NCI-H1092 treated with DMSO at 0.1 percent for 48 hours (cell line): ENCODE measurements at places on chromosomes 3 and 15.
A peak's percentile ranks its signal among the peaks of the same experiment; 100 is the strongest.

DNA sequence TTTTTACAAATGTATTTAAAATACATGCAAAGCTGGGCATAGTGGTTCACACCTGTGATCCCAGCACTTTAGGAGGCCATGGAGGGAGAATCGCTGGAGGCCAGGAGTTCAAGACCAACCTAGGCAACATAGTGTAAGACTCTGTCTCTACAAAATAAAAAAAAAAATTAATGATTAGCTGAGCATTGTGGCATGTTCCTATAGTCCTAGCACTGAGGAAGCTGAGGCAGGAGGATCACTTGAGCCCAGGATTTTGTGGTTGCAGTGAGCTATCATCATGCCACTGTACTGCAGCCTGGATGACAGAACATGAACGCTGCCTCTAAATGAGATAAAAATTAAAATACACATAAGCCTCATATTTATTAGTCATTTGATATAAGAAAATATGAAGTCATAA is 142.8 kb downstream of the TCF12 start:
- DNase-seq: no peak

- DNase-seq: no peak
These were observed 91.0 kb downstream of the TNIK start for GRCh38 chr3:171369156-171369555.

- DNase-seq: no peak
These were observed 74.1 kb upstream of the KBTBD8 start for GRCh38 chr3:66923969-66924368.

DNA sequence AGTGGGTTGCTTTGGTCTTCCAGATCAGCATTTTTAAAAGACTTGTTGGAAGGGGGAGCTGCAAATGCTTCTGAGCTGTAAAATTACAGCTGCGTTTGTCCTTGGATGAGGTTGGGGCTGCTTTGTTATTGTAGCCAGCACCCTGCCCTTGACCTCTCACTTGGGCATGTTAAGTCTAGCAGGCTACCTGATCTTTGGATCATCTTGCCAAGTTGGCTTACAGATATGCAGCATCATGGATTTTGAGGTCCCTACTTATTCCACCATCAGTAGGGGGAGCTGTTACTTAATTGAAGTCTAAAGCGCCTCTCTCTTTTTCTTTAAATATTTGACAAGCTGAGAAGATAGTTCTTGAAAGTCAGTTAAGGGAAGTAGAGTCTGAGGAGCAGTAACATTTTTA is 793.0 kb downstream of the MCTP2 start:
- DNase-seq: no peak

DNA sequence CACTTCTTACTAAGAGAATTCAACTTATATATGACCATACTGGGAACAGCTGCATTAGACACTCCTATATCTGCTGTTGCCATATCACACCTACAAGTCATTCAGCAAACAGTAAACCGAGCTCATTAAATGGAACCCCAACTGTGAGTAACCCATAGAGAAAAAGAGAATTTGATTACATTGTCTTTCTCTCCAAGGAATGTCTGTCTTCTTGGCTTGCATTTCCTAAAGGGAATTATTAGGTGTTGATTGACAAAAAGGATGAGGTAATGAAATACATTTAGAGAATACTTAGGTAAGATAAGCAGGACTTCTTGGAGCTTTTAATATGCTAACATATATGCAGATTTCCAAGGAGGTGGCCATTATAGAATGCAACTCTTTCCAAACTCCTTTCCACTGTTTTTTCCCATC is 76.8 kb downstream of the SLMAP start:
- DNase-seq: no peak

DNA sequence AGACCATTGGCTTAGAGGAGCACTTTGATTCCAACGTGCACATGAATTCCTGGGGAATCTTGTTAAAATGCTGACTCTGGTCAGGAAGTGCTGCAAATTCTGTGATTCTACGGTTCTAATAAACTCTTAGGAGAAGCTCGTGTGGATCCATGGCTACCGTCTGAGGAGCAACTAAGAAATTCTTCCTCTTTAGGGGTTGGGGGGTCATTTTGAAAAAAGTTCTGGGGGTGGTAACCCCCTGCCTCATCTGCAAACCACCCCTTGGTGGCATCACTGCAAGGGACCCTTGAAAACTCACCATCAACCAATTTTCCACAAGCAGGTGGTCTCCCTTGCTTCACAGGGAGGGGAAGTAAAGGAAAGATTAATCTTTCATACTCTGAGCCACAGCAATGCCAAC is 52.2 kb upstream of the IGF1R start:
- no peak for DNase-seq

GRCh38 chr15:87753539-87753938 is 503.0 kb downstream of the NTRK3 start:
- DNase-seq: peak; percentile 10

GRCh38 chr3:128919988-128920387 is 40.6 kb downstream of the ACAD9 start:
- DNase-seq: no peak

GRCh38 chr3:129345971-129346370 is 67.3 kb downstream of the HMCES start:
- DNase-seq: no peak

DNA sequence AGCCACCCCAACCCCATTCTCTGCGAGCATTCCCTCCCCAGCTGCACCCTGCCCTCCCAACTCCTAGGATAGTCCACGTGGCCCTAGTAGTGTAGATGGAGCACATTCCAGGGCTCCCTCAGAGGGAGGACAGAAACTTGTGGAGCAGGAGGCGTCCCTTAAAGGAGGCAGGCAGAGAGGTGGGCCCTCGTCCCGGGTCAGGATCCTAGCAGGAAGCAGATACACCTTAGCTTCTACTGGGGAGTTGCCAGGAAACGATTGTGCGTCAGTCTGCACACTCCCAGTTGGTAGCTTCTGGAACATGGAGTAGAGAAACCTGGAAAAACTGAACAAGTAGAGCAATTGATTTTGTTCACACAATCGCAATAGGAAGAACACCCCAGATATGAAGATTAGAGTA is 43.9 kb upstream of the KLHL25 start:
- DNase-seq: no peak

- DNase-seq: no peak
These were observed 297.1 kb downstream of the UACA start for GRCh38 chr15:70466305-70466704.

- no peak for DNase-seq
These were observed 156.7 kb upstream of the CCDC54 start for GRCh38 chr3:107220538-107220937.

- DNase-seq: no peak
These were observed 9.2 kb downstream of the SPSB4 start for GRCh38 chr3:141060327-141060726.

GRCh38 chr15:25771338-25771706 is 91.8 kb downstream of the ATP10A start:
- no peak for DNase-seq

- peak; percentile 75 for DNase-seq
These were observed 21.8 kb upstream of the NFKBIZ start for GRCh38 chr3:101827211-101828174.

DNA sequence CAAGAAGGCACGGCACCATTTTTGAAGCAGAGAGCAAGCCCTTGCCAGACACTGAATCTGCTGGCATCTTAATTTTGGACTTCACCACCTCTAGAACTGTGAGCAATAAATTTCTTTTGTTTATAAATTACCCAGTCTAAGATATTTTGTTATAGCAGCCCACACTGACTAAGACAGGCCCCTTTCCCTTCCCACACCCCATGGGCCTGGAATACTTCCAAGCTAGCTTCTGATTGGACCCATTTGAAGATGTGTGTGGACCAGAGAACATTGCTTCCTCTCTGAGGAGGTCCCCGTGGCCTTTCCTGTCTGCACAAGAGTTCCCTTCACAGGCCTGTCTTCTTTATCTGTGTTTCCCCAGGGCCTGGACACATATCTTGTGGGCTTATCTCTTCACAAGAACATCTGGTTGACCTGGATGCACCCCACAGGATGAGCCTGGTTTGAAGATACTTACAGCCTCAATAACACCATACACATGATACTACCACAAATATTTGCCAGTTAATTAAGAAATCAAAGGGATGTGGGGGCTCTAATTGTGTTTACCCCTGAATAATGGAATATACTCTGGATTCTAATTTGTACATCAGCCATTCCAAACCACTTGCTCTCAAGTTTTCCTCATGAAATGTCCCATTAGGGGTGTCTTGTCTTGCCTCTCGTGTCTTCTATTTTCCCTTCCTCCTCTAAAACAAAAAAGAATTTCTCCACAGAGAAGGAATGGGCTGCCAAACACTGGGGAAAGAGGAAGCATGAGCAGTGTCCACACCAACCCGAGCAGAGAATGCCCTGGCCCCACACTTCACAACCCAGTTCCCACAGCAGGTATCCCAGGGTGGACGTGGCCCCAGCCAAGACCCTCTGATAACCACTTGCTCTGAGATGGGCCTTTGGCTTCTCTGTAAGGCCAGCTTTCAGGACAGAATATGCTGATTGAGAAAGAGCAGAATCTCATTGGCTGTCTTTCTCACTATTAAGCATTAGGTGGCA is 42.5 kb downstream of the GLB1 start:
- no peak for DNase-seq

- DNase-seq: no peak
These were observed 10.1 kb downstream of the AADACL2 start for GRCh38 chr3:151743855-151744254.

DNA sequence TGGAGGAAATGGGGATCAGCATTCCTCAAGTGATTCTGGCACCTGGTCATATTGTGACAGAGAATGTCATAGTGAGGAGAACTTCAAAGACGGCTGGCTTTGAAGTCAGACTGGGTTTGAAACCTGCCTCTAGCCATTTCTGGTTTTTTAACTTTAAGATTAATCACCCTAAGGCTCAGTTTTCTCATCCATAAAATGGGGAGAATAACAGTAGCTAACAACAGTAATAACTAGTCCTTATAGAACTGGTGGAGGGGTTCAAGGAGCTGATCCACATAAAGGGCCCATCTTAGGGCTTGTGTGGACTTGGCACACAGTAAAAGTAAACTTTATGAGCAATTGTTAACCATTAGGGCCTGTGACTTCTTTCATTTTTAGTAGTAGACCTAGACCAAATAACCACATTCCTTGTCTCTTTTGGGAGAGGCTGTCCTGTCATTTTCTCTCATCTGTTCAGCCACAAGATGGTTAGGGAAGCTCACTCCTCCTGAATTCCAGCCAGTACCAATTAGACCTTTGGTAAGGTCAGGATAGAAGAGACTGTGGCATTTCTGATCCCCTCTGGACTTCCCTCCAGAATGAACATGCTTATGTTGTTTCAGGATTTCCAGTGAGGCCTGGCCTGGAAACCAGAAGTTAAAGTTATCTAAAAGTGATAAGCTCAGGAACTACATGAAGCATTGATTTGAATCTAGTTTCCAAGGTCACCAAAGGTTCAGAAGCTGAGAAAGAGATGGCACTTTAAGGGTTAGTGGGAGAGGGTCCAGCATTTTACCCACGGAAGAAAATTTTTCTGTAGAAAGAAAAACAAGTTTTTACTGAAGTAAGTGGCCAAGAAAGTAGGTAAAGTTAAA is 159.3 kb upstream of the DPH6 start:
- DNase-seq: no peak

DNA sequence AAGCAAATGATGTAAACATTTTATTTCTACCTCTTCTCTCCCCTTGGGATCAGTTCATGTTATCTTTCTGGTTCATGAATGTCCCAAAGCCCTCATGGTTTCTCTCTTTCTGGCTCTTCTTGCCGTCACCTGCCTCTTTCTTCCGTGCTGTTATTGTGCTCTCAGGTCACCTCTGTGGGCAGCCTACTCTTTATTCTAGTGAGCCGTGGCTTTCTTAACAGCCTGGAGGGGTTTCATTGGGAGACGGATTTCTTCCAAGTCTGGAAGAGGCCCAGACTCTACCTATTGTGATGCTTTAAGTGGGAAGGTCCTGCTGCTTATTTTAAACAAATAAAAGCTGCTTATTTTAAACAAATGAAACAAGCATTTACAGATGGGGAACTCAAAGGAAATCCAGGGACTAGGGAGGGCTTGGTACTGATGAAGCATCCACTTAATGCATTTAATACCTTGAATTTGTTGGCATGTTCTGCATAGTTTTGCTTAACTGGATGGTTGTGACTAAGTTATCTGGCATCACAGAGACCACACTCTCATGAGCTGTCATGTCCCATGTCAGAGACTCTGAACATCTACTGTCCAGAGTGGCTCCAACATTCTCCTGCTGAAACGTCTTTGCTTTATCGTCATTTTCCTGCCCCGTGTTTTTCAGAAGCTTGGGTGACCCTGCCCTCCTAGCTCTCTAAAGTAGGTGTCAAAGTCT is 443.3 kb downstream of the GABRG3 start:
- no peak for DNase-seq

GRCh38 chr3:65810302-65810701 is 228.4 kb downstream of the MAGI1 start:
- DNase-seq: no peak

GRCh38 chr3:9066141-9066540 is 102.9 kb upstream of the RAD18 start:
- no peak for DNase-seq

DNA sequence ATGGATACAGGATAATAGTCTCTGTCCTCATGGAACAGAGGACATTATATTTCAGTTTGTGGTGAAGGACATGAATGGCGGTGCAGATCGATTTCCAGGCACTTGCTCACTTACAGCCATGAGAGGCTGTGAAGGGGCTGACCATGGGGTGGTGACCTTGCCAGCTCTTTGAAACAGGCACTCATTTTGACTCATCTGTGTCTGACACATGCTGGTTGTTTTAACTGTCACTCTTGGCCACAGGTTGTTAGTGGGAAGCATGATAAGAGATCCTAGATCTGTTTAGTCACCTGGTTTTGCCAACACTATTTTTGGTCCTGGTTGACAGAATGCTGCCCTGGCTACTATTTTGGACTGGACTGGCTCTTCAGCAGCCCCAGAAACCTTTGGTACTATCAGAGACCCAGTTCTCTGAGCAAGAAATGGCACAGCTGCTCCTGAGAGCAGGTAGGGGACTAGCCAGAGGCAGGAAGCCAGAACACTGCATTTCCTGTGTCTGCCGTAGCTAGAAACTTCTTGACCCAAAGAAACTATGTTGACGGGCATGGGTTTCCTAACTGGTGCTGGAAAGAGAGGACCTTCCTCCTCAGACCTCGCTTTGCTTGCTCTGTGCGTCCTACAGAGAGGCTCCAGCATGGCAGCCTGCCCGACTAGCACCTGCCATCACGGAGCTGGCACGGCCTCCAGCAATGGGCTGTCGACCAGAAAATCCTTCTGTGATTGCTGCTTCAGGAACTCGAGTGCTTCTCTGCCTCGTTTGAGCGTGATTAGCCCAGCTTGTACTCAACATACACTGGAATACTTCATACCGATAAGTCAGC is 6.3 kb downstream of the PXYLP1 start:
- DNase-seq: peak; percentile 98
